ENCODE measurements at places on chromosomes 5 and 9. TPM values are rescaled to one million over a fixed set of nuclear protein-coding genes. Genes with fewer than 3 reads are reported as not detected.

FOXD4L5 gene
- not detected for total RNA-seq

CRHBP gene
- not detected for total RNA-seq

ACSL6 gene
- 18.0 TPM for total RNA-seq

ADGRD2 gene
- not detected for total RNA-seq

GRCh38 chr5:133552925-133553525 lies 59.3 kb downstream of the FSTL4 start:
- H3K4me1 ChIP-seq = peaks cover 4% of the 10 kb centered on the region
- peak; percentile 19 for DNase-seq
- no peak overlapping the region for H3K27ac ChIP-seq
- no peak overlapping the region for H3K4me3 ChIP-seq
- peaks cover 59% of the 10 kb centered on the region for H3K27me3 ChIP-seq
- no peaks in the 10 kb centered on the region for H3K36me3 ChIP-seq
